Ecto neural progenitor cell (in vitro differentiated cells): ENCODE measurements at places on chromosomes 6 and 20.
A peak's percentile ranks its signal among the peaks of the same experiment; 100 is the strongest.

GRCh38 chr6:47308552-47309290 lies 984 bp downstream of the TNFRSF21 start:
- peak; percentile 75 for DNase-seq

- DNase-seq = no peak
These were observed 157.7 kb upstream of the EYA4 start for GRCh38 chr6:133083248-133083967.

DNA sequence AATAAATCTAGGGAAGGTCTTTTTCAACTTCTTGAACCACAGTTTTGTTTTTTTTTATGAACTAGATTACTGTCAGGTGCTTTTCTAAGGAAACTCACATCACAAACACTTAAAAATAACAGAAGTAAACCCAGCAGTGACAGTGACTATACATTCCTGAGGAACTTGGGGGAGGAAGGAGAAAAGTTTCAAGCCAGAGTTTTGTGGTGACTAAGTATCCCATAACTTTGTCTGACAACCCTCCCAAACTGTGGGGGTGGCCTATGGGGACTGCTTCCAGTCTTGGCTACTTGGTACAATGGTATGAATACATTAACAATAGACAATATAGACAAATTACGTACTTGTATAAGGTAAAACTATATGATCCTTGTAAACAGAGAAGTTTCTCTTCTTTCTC lies 202.5 kb upstream of the MAN1A1 start:
- DNase-seq = no peak

DNA sequence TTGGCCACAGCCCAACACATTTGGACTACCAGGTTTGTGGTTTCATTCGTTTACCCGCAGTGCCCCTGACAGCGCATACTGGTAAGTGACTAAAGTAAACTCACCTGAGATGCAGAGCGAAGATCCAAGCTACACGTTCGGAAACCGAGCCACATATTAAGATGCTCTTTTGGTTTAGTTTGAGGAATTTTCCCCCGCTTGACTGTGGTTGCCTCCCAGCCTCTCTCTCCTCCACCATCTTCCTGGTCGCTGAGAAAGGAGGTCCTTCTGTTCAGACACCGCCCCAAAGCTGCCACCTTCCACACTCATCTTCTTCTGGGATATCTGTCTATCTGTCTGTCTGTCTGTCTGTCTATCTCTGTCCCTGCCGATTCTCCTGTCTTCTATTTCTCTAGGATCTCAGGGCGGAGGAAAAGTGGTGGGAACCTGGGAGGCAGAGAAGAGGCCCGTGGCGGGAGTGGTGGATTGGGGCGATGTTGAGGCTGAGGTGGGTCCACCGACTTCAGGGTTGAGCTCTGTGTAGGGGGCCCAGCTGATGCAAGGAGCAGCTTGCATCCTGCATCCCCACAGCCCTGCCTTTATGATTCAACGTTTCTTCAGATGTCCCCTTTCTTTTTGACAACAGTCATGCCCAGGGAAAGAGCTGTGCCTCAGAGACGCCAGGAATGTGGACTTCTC lies 196.9 kb upstream of the ZNF184 start:
- DNase-seq = no peak

DNA sequence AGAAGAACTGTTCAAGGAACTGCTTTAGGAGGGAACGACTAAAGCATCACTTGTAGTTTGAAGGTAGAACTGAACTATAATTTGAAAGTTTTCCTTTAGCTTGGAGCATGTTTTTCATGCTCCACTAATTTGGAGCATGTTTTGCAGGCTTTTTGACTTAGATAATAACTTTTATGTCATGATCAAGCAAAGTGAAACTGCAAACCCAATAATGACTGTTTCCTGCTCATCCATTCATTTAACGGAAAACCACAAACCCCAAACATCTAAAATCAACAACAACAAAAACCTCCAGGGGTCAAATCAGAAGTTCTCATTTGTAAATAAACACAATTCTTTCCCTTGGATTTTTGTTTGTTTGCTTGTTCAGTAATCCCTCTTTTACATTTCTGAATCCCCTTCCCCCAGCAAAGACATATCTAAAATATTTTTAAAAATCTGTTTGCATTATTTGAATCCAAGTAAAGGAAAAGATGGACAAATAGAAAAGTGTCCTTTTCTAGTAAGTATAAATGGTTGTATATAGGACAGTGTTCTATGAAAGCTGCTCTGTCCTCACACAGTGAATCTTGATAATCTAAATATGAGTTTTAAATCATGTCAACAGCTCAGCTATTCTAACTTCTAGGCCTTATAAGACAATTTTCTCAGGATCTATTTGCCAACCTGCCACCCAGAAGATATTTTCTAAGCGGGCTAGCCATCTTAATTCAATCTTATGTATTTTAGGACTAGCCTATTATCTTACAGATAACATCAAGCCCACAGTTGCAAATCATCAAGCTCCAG lies 2.6 kb downstream of the SIM1 start:
- DNase-seq = no peak

- no peak for DNase-seq
These were observed 380.9 kb upstream of the RGS17 start for GRCh38 chr6:153511896-153512496.

DNA sequence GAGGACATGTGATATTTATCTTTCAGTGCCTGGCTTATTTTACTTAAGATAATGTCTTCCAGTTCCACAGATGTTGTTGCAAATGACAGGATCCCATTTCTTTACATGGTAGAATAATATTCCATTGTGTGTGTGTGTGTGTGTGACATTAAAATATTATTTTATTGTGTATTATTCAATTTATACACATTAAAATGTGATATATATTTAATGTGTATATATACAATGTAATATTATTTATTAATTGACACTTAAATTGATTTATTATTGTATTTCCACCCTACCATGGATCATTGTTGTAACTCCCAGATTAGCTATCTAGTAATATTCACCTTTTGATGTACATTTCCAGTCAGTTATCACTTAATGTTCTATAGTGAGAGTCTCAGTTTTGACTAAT lies 1422.5 kb upstream of the ADGRB3 start:
- DNase-seq = no peak

DNA sequence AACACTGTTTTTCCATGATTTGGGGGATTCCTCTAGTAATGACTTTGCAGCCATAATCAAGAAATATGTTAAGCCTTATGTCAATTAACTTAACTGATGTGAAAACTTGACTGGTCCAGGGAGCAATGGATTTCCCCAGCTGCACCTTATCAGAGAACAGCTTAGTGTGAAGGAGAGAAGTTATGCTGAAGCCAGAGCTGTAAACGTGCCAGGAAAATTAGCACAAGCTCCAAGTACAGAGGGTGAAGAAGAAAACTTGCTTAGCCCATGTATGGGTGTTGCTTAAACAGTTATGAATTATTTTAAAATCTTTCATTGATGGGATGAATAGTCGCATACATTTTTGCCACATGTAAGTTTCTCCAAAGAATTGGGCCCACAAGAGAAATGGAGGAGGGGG lies 214.9 kb upstream of the RNF217 start:
- DNase-seq = no peak

- peak; percentile 59 for DNase-seq
These were observed 174.9 kb upstream of the C6orf118 start for GRCh38 chr6:165484178-165484889.

DNA sequence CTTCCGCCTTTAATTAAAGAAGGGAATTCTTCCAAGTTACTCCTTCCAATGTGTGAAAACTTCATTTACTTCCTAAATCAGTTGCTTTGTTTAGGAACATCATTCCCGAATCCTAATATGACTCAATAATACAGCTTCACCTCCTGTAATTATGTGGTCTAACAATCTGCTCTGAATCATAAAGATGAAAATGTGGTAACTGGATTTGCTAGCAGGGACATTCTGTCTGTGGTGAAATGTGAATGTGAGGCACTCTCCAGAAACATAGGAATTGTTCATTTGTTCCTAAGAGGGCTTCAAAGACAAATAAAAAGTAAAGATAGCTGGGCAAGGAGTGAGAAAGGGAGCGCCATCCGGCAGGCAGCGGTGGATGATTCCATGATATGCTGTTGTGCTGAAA lies 678.1 kb downstream of the KIF16B start:
- no peak for DNase-seq

DNA sequence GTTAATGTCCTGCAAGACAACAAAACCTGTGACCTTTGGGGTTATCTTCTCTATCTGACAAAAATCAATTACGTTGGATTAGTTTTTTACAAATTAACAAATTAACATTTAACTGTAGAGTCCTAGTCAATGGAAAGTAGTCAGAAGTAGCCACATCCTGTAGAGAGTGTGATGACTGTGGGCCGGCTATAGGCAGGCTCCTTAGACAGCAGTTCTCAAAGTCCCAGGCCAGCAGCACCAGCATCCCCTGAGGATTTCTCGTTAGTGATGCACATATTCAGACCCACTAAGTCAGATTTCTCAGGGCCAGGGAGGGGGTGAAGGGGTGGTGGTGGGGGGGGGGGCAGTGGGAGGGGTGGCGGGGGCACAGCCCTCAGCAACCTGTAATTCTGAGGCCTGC lies 37.2 kb downstream of the ZNF341 start:
- DNase-seq = no peak

GRCh38 chr6:125674230-125674629 lies 75.2 kb upstream of the HEY2 start:
- no peak for DNase-seq

- peak; percentile 54 for DNase-seq
These were observed 102.3 kb downstream of the LYRM2 start for GRCh38 chr6:89536231-89536630.

DNA sequence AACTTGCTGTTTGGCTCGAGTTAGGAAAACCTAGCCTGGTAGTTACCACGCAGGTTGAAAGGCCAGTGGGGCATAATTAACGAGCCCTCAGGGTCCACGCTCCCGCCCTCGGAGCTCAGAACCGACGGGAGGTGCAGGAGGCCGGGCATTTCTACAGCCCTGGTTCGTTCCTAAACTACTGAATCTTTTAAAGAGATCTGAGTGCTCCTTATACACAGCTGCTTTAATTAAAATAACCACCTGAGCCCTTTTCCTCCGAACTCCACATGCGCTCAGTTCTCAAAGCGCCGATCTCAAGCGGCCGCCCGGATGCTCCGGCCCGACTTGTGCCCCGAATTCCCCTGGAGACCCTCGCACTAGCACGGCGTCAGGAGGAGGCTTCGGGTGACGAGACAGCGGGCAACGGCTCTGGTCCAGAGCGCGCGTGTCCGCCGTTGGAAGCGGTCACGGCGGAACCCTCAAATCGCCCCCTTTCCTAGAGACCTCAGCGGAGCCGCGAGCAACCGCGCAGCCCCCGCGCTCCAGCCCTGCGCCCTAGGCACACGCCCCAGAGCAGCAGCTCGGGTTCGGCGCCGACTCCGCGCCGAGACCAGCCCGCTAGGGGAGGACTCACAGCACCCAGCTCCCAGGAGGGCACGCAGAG lies 397 bp downstream of the WDR27 start:
- DNase-seq = no peak

GRCh38 chr20:48999890-49000870 lies 45.9 kb upstream of the CSE1L start:
- DNase-seq = no peak

GRCh38 chr6:139595183-139595582 lies 220.7 kb upstream of the CITED2 start:
- DNase-seq = no peak

DNA sequence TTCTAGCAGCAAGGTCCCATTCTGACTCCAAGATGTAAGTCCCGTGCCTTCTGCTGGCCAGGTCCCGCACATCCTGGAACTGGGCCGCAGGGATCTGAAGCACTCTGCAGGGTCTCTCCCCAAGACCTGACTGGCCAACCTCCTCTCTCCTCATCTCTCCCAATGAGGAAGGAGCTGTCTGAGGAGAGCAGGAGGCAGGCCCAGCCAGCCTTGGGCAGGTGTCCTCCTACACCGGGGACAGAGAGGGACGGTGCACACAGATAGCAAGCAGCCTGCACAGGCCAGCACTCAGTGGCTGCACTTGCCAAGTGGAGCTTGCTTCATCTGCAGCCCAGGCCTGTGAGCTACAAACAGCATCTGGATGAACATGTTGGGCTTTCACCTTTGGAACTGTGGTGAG lies 76.8 kb upstream of the CD93 start:
- peak; percentile 28 for DNase-seq

GRCh38 chr20:19874040-19874727 lies 116.1 kb downstream of the RIN2 start:
- DNase-seq = no peak

GRCh38 chr20:43868091-43868490 lies 46.6 kb upstream of the TOX2 start:
- no peak for DNase-seq

DNA sequence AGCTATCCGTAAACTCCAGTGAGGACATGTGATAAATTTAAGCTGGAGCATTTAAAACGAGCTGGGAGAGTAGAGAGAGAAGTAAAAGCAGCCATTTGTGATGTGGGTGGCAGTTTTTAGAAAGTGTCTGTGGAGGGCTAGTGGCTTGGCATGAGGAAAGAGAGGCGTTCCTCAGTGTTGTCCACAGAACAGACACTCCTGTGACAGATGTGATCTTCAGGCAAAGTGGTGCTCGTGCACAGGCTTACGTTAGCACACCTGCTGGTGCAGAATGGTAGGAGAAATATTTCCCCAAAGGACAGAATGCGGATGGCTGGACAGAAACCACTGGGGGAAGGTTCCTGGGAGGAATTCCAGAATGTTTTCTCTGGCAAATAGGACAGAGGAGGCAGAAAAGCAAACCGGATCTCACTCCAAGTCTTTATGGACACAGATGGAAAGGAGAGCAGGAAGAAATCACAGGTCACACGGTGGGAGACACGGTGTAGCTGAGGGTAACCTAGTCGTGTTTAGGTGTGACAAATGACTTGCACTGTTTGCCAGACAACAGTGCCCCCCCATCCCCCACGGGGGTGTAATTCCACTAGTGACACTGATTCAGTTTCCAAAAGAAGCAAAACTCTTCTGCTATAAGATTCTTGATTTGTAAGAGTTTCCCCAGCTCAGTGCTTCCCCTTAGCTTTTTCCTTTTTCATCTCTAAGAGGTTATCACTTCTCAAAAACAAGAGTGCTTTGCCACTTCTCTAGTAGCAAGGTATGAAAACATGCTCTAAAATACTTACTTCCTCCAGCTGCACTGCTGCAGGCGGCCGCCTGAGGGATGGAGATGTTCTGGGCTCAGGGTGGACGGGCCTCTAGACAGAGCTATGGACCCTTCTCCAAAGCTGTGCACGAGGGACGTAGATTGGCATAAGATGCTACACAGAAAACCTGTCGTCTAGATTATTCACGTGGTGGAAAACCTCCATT lies 293.2 kb downstream of the QKI start:
- DNase-seq = no peak

DNA sequence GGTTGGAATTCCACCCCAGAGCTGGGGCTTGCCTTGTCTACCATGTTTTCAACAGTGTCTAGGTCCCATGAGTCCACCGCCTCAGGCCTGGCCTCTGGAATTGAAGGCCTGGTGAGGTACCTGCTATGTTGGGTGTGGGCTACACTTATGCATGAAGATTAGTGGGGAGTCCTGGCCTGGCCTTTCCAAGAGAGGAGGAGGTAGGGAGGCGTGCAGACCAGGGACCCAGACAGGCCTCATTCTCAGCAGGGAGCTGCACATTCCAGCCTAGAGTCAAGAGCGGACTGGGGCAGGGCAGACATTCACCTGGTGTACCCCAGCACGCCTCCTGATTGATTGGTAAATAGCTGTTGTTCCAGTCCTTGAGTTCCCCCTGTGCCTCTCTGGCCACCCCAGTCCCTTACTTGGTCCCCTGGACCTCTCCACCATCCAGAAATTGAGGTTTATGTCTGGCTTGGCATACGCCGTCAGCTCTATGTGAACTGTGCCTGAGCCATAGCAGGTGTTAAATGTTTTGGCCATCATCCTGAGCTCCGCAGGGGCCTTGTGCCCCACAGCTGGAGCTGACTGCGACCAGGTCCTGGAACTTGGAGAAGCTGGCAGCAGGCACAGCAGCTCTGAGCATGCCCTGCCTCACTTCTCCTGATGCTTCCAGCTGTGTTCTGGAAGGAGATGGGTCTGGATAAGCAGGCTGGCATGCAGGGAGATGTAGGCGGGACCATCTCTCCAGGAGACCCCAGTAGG lies 8.2 kb upstream of the VEGFA start:
- DNase-seq = no peak
